CD4-positive, alpha-beta T cell treated with Interleukin-2 at 100 ng/mL for 4 hours (primary cell): ENCODE measurements at places on chromosomes 1 and 21.

DNA sequence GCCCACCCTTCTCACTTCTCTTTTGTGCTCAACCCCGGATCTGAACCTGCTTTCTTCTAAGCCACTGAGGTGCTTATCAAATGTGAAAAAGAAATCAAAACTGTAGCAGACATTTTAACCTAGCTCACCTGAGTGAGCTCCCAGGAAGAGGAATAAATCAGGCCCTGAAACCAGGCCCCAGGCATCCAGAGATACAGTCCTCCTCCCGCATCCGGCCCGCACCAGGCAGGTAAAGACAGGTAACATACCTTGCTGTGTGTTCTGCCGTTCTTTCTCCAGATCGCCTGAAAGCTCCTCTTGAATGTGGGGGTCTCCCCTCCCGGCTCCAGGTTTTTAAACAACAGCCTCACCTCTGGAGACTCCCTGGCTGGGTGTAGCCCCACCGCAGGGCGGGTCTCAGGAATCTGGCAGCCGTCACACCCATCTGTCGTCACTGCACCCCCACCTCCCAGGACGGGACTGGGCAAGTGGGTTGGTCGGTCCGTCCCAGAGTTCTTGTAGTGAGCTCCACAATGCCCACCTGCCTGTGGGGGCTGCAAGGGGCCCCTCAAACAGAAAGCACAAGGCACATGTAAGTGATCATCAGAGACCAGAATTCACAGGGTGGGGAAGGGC is at the start of gene LAMB3:
TSS of gene LAMB3 (minus strand) at position 305 of the 615 bp plus-strand sequence. CDS start 1,481 bp downstream, outside the sequence.
- no peak for DNase-seq

- DNase-seq, result no peak
Observed at GRCh38 chr1:168466714-168467131, 77.1 kb downstream of the XCL2 start.

DNA sequence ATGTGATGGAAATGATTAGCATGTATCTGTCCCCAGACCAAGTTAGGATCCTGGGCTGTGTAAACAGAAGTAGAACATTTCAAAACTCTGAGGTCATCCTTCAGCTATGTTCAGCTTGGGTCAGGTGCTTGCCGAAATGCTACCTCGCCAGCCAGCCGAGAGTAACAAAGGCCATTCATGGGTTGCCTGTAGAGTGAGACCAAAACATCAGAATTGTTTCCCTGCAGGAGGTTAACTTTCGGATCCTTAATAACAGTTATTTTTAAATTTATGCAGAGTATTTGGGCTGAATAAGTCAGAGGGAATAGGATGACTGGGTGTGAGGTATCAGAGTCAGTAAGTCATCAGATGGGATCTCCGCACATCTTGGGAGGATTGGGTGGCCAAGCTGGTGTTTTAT is 35.6 kb downstream of the SMYD2 start:
- no peak for DNase-seq

- DNase-seq, result peak; percentile 41
Observed at GRCh38 chr1:156927215-156928042, 7.0 kb downstream of the LRRC71 start.

- no peak for DNase-seq
Observed at GRCh38 chr1:241229216-241229615, 127.8 kb downstream of the RGS7 start.
